KBM-7 (cell line): ENCODE measurements at places on chromosomes 5 and 9.

DNA sequence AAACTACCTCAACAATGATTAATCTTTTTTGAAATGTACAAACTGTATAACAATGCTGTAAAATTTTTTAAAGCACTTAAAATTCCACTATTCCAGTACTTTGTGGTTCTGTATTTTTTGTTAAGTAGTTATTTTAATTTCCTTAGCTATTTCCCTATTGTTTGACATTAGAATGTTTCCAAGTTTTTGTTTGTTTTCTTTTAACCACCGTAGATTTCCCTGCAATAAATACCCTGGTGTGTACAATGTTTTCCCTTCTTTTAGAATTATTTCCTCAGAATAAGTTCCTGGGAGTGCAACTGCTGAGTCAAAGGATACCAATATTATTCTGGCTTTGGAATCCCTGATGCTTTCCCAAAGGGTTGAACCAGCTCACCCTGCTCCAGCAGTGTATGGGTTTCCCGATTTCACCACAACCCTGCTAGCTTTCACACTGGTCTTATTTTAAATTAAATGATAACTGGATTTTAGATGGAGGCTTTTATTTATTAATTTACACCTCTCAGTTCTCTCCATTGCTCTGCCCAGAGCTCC lies 20.6 kb upstream of the ANGPTL2 start:
- DNase-seq, result no peak

GRCh38 chr9:124478354-124478753 lies 28.1 kb downstream of the ADGRD2 start:
- no peak for DNase-seq

GRCh38 chr5:4019841-4020240 lies 424.2 kb downstream of the IRX1 start:
- DNase-seq, result no peak

DNA sequence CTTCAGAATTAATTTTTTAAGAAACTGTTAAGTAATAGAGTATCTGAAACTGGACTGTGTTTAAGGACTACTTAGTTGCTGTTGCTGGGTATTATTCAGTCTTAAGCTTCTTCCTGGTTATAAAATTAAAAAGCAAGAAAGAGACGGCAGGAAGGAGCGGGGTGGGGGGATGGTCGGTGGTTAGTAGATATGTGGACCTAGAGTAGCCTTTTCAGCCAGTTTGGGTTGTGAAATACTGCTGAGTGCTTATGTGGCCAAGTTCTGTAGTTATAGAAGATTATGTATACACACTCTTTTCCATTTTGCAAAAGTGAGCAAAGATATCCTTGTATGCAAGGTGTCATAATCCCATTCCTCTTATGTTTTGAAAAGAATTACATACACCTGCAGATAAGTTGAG lies 28.5 kb downstream of the TRIO start:
- DNase-seq, result peak; percentile 56

DNA sequence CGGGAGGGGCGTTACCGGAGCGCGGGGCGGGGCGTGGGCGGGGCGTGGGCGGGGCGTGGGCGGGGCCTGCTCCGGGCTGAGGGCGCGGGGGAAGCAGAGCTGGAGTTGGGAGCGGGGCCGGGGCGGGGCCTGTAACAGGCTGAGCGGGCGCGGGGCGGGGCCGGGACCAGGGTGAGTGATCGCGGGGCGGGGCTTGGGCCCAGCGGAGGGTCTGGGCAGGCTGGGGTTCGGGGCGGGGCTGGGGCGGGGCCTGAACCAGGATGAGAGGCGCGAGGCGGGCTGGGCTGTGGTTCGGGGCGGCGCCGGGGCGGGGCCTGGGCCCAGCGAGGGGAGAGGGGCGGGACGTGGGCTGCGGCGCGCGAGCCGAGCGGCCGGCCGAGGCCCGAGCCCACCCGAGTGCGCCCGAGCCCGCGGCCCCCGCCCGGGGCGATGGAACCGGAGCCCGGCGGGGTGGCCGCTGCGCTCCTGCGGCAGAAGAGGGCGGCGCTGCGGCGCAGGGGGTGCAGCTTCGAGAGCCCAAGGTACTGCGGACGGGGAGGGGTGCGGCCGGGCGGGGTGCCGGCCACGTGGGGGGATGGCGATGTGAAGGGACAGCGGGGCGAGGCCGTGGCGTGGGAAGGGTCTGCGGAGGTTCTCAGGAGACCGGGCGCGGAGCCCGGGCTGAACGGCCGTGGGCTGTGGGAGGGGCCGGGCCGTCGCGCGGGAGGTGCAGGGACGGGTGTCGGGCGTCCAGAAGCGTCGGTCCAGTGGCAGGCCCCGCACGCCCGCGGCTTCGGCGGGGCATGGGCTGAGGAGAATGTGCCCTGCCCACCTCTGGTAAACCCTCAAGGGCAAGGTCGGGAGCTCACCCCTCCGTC lies 39.5 kb upstream of the GARNL3 start:
- peak; percentile 41 for DNase-seq

DNA sequence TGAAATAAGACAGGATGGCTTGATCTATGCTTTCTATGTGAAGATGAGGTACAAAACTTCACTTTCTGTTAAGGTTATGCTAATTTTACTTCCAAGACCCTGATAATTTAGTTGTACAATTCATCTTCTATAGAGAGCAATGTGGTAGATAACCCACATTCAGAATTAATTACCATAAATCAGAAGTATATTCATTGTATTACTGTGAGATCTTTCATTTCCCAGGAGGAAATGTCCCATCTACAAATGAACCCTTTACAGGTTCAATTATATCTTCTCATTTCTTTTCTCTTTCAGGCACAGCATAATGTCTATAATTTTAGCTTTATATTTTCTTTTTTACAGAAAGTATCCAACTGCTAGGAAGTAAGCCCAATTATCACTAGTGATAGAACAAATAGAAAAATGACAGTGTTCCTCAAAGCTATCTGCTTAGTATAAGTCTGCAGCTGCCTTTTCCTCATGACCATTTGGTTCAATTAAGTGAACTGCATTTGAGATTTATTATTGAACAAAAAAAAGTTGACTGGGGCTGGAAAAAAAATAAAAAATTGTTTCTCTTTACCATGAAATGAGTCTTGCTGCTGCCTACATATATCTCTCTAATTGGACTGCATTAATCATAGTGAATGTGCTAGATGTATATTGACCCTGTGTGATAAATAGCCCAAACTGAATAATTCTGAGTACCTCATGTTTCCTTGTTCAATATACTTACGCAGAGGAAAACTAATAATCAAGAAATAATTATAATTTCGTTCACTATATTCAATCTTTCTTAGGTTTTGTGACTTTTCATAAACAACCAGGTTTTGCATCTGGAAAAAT lies 1329.4 kb downstream of the PTPRD start:
- no peak for DNase-seq

DNA sequence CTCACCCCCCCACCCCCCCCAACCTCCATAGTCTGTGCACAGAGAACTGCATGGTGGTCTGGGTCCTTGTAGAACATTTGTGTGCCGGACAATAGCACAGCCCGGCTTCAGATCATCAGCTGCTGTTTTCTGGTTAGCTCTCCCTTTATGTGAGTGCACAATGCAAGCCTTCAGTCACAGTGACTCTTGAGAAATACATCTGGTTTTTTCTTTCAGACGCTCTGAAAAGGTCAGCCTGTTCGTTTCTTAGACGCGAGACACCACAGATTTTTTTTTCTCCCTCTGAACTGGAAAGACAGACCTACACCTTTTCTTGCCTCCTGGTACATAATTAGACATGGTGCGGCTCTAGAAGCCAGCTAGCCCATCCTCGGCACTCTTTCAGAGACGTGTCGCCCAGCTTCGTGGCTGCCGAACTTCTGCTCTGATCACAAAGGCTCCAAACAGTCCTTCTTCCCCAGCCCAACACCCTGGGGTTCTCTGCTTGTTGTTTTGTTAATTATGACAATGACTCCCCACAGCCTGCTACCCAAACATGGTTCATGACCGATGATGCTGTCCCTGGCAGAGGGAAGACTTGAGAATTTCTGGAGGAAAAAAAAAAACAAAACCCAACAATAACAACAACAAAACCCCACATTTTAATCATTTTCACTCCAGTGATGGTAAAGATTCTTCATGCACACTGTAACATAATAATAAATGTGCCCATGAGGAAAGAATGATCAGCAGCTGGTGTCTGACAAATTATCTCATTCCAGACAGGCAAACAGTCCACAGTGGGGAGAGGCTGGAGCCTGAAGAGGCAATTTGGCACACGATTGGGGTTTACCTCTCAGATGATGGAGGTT lies 241.4 kb upstream of the ZNF462 start:
- DNase-seq, result no peak

DNA sequence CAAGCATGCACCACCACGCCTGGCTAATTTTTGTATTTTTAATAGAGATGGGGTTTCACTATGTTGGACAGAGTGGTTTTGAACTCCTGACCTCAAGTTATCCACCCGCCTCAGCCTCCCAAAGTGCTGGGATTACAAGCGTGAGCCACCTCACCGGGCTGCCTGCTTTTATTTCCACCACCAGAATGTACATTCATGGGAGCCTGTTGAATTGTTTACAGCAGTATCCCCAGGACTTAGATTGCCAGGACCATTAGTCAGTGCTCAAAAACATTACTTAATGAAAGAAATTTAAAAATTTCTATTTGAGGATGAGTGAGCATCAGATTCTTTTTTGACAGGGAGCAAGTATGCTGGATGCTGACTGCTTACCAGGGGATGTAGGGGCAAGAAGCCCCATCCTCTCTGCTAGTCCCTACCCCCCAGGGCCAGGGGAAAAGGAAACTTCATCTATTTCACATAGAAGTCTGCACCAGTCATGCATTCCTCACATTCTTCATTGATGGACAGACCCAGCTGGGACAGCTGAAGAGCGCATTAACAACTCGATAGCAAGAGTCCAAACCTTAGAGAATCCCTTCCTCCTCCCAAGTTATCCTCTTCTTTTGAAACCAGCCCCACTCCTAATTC lies 10.3 kb upstream of the RGMB start:
- DNase-seq, result no peak

DNA sequence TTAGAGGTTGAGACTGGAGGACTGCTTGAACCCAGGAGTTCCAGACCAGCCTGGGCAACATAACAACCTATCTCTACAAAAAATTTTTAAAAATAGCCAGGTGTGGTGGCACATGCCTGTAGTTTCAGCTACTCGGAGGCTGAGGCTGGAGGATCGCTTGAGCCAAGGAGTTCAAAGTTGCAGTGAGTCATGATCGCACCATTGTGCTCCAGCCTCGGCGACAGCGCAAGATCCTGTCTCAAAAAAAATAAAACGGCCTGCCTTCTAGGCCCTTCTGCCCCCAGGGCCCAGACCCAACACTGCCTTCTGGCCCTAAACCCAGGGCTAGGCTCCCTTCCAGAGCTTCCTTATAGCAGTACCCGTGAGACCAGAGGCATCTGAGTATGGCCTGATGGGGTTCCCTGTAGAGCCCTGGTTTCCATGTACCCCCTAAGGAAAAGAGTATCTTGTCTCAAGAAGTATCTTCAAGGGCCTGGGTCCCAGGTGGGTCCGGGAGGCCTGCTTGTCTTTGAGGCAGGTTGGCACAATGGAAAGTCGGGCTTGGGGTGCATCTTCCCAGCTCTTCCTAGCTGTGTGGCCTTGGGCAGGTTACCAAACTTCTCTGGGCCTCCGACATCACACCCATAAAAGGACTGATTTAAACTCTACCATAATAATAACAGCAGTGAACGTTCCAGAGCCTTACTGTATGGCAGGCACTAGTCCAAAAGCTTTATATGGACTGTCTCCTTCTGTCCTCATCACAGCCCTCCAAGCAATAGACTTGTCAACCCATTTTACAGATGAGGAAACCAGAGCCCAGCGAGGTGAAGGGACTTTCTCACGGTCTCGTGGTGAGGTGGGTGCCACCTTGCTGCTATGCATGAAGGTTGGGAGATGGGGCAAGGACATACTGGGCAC lies 9.6 kb downstream of the LRRC8A start:
- DNase-seq, result no peak

DNA sequence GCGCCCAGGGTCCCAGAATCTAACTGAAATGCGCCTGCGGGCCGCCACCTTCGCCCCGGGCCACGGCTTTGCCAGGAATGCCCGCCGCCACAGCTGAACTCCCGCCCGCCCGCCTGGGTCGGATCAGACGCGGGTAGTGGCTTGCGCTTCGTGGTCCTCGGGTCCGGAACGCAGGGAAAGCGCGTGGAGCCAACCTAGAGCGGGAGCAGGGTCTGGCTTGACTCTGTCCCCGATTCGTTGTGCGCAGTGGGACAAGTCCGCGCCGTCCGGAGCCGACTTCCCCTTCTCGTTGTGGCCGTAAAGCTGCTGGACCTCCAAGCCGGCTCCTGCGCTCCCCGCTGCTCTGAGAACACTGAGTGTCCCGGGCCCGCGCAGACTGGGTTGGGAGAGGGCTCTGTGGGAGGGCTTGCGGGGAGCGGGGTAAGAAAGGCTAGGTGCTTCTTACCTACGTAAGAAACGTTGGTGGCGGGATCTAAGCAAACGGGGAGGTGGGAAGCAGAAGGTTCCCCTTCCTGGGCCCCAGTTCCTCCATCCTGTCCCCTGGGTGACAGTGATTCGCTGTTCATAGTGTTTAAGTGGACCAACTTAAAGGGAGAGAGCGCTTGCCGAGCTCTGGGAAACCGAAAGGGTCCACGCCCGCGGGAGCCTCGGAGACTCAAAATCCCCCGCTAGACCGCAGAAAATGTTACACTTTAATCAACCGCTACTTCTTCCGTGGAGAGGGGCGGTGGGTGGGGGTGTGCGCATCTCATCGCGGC lies 4.4 kb upstream of the FOXE1 start:
- DNase-seq, result no peak

DNA sequence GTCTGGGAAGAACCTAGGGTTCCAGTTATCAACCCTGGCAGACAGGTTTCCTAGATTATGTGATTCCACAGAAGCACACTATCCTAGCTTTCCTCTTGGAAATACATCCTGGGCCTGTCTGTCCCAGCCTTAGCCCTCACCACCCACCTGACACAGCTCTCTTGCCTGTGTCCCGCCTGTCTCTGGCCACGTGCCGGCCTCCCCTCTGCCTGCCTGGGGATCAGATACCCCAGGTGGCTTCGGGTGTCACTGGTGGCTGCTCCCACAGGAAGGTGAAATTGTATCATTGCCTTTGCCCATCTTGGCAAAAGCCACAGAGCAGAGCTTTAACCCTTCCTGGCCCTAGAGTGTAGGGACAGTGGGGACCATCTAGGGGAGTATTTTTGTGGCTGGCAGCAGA lies 6.2 kb downstream of the COL27A1 start:
- no peak for DNase-seq

DNA sequence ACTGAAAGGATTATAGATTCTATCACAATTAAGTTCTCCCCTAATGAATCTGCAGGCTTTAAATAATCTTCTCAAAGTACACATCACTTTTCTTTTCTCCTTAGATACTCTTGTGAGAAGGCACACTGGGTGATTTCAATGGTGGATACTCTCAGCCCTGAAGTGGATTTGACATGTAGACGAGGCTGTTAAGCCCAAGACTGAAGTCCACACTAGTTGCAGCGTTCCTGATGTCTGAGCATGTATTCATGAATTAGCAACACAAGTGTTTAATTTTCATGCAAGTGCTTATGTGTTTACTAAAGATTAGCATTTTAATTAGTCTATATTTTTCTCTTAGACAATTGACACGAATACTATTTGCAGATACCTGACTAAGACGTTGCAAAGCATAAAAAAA lies 218.9 kb downstream of the TMEM161B start:
- no peak for DNase-seq
